ENCODE measurements at places on chromosomes 7 and 10.

DNA sequence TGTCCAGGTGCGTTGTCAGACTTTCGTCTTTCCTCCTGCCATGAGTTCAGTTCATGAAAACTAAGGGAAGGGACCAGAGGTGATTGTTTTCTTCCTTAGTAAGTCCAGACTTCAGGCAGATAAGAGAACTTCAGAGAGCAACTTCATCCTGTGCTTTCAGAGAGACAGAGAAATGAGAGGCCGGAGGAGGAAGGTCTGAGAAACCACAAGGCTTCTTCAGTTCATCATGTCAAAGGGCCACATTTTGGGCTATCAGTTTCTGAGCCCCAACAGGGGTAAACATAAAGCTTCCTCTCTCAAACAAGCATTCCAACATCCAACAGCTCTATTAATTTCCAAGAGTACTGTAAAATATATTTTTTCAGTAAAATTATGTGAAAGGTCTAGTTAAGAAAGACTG lies 668.4 kb upstream of the NRP1 start:
- no peak for DNase-seq

- no peak for DNase-seq
These were observed 81.1 kb upstream of the CPXM2 start for GRCh38 chr10:123972481-123973401.

DNA sequence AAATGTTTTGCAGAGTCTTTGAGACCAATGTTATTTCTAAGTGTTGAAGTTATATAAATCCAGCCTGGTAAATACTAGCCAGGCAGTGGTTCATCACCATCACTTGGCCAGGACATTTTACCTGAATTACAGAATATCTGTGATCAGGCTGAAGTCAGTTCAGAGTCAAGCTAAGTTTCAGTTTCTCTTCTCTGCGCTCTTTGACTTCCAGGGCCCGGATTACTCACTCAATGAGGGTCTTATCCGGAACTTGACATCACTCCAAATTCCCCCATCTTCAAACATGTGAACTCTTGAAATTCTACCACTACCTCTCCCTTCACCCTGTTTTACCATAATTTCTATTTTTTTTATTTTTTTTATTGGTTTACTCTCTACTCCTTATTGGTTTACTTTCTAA lies 36.6 kb upstream of the CCAR1 start:
- DNase-seq, result no peak

DNA sequence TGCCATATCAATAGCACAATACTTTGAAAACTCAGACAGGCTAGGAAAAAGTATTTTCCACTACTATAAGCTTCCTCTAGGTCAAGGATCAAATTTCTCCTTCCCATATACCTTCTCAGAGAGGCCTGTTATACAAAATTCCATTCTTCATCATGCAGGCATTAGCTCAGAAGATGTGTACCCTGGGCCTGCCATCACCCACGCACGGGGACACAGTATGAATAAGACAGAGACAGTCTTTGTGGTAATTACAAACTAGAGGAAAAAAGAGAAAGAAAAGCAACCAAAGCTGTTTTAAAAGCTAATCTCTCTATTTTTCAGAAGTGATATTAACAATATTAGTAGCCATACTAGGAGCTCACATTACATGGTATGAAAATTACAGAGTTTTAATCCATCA lies 236.8 kb upstream of the AOAH start:
- DNase-seq, result no peak

DNA sequence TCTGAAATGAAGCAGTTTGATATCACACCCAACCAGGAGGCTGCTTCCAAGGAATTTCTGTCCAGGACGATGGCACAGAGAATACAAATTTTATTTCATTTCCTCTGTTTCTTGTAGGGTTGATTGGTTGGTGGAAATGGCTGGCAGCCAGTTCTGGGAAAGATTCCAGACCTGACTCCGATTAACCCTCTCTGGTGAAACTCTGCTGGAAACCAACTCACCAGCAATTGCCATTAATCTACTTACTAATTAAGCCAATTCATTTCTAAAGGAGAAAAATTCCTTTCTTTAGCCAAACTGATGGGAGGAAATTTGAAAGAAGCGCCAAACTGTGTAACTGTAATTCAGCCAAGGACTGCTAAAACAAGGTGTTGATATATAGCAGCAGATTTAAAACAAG lies 10.7 kb downstream of the PTF1A start:
- no peak for DNase-seq

GRCh38 chr10:73759512-73760115 lies 15.4 kb downstream of the SEC24C start:
- no peak for DNase-seq

DNA sequence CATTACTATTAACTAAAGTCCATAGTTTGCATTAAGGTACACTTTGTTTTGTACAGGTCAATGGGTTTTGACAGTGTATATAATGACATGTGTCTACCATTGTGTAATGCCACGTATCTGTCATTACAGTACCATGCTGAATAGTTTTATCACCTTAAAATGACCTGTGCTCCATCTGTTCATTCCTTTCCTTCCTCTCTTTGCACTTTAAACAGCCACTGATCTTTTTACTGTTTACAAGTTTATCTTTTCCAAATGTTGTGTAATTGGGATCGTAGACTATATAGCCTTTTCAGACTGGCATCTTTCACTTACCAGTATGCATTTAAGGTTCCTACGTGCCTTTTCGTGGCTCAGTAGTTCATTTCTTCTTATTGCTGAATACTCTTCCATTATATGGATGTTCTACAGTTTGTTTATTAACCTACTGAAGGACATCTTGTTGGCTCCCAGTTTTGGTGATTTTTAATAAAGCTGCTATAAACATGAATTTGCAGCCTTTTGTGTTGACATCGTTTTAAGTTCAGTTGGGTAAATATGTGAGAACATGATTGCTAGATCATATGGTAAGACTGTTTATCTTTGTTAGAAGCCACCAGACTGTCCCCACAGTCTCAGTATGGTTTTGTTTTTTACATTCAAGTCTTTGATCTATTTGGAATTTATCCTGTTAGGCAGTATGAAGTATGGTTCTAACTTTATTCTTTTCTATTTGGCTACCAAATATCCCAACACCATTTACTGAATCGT lies 24.7 kb downstream of the STAM start:
- DNase-seq, result no peak
